ENCODE measurements at places on chromosomes 3 and 15. TPM values are rescaled to one million over a fixed set of nuclear protein-coding genes. Genes with fewer than 3 reads are reported as not detected.

GRCh38 chr3:142975316-142975995, 12.0 kb upstream of the PAQR9 start:
- H3K27me3 ChIP-seq: no peaks in the 10 kb centered on the region
- peaks cover 13% of the 10 kb centered on the region for H3K4me1 ChIP-seq
- no peak overlapping the region for H3K27ac ChIP-seq

SYNPR gene
- total RNA-seq: not detected

GRCh38 chr3:160184655-160185054, 40.6 kb upstream of the C3orf80 start:
- peak overlapping the region; percentile 89 for H3K27ac ChIP-seq
- no peaks in the 10 kb centered on the region for H3K27me3 ChIP-seq
- peak; percentile 88 for DNase-seq
- H3K4me3 ChIP-seq: peak overlapping the region; percentile 17
- H3K4me1 ChIP-seq: peaks cover 49% of the 10 kb centered on the region

- no peak overlapping the region for H3K4me3 ChIP-seq
- H3K27me3 ChIP-seq: no peaks in the 10 kb centered on the region
- DNase-seq: peak; percentile 12
- no peaks in the 10 kb centered on the region for H3K36me3 ChIP-seq
- no peak overlapping the region for H3K27ac ChIP-seq
- H3K4me1 ChIP-seq: peaks cover 32% of the 10 kb centered on the region
Observed at GRCh38 chr3:169082076-169082475, 581.4 kb downstream of the MECOM start.

DNA sequence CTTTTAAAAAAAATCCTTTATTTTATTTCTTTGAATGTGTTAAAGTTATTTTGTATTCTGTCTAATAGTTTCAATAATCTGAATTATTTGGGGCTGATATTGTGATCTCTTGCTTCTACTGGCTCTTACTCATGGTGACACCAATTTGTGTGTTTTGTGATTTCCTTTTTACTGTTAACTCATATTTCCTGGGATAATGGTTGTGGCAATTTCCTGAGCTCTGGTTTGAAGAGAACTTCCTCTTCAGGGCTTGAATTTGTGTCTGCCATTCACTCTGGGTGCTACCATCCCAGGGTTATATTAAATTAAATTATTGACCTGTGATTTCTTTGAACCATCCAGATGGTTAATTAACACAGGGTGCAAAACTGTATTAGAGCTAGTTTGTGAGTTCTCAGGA, 60.4 kb upstream of the RNF7 start:
- H3K27ac ChIP-seq: no peak overlapping the region
- H3K4me1 ChIP-seq: peaks cover 5% of the 10 kb centered on the region
- H3K4me3 ChIP-seq: no peak overlapping the region
- no peak for DNase-seq

- peak; percentile 49 for DNase-seq
- H3K4me1 ChIP-seq: peaks cover 14% of the 10 kb centered on the region
- no peaks in the 10 kb centered on the region for H3K36me3 ChIP-seq
- H3K27me3 ChIP-seq: no peaks in the 10 kb centered on the region
- H3K4me3 ChIP-seq: no peak overlapping the region
- H3K27ac ChIP-seq: no peak overlapping the region
Observed at GRCh38 chr3:170410428-170411029, 8.1 kb upstream of the CLDN11 start.

LRRC31 gene
- total RNA-seq: not detected

DNA sequence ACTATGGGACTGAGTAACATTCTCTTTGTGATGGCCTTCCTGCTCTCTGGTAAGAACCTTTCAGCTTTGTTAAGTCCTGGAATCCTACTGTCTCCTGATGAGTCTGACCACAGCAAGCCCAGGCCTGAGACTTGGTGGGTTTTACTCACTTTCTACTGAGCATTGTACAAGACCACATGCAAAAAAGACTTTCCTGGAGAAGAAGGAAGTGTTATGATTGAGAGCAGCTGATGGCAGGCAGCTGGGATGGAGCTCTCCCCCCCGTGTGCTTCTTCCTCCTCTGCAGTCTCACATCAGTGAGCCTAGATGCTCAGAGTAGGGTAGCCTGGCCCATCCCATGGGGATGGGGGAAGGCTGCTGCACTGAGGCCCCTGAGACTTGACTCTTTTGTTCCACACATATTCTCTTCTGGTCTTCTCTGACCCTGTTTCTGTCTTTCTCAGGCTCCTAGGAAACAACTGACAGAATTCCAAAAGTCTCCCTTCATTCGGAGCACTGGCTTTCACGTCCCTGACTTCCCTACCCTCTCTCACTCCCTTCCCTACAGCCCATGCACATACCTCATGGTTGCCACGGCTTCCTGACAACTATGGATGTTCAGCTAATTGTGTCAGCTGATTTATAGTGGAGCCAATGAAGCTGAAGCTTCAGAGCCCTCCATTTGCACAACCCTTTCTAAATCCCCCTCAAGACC, 36.6 kb downstream of the CD86 start:
- H3K36me3 ChIP-seq: no peaks in the 10 kb centered on the region
- DNase-seq: no peak
- H3K27ac ChIP-seq: no peak overlapping the region
- 0 out of 2 replicates have a peak, but pooled peaks cover 13% of the 10 kb centered on the region for H3K27me3 ChIP-seq

DNA sequence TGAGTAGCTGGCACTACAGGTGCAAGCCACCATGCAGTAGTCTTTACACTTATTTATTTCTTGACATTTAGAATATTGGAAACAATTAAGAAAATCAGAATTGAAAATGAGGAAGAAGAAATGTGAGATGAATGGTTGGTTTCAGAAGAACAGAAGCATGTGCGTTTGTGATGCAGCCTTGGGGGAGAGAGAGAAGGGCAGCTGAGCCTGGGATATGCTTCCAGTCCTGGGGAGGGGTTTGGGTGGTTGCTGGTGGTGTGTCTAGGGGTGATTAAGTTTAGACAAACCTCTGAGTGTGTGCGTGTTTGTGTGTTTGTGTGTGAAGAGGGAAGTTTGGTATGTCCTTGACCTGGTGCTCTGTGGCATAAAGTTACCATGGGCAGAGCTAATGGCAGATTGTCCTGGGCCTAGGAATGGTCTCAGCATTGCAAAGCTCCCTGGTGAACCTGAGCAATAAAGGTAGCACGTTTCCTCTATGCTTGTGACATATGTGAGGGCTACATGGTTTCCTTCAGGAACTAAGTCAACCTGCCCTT, 35.6 kb downstream of the CTSH start:
- no peak overlapping the region for H3K4me3 ChIP-seq
- peaks cover 39% of the 10 kb centered on the region for H3K4me1 ChIP-seq
- H3K27me3 ChIP-seq: no peaks in the 10 kb centered on the region

DNA sequence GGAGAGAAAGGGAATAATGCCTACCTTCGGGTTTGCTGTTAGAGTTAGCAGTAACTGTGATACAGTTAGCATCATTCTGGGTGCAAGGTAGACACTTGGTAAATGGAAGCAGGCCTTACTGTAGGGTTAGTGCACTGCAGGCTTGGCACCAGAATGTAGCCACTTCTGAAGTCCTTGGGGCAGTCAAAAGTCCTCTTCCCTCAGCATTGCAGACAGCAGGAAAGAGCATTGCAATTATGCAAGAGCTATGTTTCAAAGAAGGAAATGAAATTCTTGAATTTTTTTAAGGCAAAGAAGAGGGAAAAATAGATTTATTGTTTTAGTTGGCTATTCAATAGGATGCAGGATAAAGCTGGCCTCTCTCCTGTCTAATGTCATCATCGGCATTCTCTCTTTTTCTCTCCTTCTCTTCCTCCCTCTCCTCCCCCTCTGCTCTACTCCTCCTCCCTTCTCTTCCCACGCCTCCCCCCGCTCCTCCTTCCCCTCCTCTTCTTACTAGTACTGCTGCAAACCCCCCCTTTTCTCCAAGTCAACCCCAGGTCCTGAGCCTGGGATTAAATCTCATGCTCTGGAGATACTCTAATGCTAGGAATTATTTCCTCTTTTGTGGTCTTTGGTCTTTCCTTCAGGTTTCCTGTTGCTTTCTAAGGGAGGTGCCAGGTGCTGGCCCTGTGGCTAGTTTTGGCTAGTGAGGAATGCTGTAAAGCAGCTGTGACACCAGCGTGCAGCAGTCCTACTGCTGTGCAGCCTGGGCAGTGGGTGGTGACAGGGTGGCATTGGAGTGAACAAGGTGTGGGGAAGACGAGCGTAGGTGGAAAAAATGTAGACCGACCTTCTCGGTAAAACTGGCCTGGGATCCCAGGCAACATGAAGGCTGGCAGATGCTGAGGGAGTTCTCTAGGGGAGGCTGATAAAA, 21.7 kb downstream of the EEFSEC start:
- no peak overlapping the region for H3K27ac ChIP-seq
- H3K4me1 ChIP-seq: no peaks in the 10 kb centered on the region
- H3K4me3 ChIP-seq: no peak overlapping the region
- no peaks in the 10 kb centered on the region for H3K36me3 ChIP-seq
- H3K27me3 ChIP-seq: no peaks in the 10 kb centered on the region
- DNase-seq: no peak

DNA sequence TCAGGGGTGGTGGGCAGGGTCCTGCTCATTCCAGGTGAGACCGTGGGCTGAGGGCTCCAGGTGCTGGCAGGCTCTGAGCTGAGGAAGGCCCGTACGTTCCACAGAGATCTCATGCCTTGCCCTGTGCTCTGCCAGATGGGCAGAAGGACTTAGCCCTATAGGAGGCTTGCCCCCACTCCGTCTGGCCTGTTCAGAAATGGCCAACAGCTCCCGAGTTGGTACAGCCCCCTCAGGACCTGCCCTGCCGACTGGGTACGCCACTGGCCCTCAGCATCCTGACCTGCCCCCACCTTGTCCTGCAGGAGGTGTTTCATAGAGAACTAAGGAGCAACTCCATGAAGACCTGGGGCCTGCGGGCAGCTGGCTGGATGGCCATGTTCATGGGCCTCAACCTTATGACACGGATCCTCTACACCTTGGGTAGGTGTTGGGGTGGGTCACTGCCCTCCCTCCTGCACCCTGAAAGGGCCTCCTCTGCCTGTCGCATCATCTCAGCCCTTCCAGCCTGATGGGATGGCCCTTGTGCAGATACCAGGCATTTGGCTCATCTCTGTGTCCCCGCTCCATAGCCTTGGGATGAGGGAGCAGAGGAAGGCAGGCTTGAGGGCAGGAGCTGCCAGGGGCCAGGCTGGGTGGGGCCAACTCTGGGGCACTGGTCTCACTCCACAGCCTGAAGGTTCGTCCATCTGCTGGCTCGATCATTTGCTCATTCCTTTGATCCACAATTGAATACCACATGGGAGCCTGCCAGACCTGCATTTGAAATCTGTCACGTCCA, 14.2 kb downstream of the TMEM43 start:
- no peaks in the 10 kb centered on the region for H3K27me3 ChIP-seq
- no peak overlapping the region for H3K4me3 ChIP-seq
- DNase-seq: no peak
- H3K36me3 ChIP-seq: peaks cover 33% of the 10 kb centered on the region

XXYLT1 gene
- 44.7 TPM for total RNA-seq

FMN1 gene
- total RNA-seq: 2.0 TPM

RARRES1 gene
- total RNA-seq: 1.3 TPM
